ENCODE measurements at places on chromosomes 16 and 17.

DNA sequence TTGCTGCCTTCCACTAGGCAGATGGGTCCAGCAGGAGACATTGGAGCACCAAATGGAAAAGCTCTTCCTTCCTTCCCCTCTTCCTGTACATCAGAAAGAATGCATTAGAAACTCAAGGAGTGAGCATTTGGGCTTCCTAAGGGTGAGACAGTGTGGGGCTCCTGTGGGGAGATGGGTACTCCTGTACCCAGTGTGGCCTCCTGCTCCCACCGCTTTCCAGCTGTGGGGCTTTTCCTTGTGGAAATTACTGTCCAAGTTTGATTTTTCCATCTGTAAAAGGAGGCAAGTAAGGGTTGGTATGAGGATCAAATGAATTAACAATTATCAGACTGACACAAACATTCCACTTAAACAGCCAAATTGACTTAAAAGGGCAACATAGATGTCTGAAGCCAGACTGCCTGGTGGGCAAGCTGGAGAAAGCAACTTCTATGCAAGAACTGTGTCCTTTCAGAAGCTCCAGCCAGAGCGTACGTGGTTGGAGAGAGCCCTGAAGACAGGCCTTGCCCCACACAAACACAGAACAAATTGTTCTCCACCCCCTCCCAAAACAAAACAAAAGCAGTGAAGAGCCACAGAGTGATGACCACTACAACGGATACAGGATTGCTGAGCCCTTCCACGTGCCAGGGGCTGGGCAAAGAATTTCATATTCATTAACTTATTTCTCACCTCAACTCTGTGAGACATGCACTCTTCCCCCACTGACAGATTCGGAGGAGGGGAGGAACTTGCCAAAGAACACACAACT is 23.1 kb upstream of the ALDH3A1 start:
- DNase-seq, result no peak

- DNase-seq, result no peak
These were observed 7.8 kb downstream of the NTN1 start for GRCh38 chr17:9028988-9029570.

DNA sequence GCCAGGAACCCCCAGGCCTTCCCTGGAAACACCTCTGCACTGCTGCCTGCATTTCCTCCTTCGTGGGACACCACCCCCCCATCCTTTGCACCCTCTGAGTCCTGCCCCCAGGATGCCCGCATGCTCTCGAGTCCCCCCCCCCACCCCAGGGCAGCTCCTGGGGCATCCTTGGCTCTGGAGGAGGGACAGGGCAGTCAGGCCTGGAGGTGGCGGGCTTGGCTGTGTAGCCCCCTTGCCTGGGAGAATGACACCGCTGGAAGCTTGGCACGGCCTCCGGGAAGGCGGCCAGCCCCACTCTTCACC is 98.9 kb upstream of the GSE1 start:
- DNase-seq, result peak; percentile 91

GRCh38 chr16:24875466-24875865 is 29.7 kb downstream of the SLC5A11 start:
- DNase-seq, result no peak

DNA sequence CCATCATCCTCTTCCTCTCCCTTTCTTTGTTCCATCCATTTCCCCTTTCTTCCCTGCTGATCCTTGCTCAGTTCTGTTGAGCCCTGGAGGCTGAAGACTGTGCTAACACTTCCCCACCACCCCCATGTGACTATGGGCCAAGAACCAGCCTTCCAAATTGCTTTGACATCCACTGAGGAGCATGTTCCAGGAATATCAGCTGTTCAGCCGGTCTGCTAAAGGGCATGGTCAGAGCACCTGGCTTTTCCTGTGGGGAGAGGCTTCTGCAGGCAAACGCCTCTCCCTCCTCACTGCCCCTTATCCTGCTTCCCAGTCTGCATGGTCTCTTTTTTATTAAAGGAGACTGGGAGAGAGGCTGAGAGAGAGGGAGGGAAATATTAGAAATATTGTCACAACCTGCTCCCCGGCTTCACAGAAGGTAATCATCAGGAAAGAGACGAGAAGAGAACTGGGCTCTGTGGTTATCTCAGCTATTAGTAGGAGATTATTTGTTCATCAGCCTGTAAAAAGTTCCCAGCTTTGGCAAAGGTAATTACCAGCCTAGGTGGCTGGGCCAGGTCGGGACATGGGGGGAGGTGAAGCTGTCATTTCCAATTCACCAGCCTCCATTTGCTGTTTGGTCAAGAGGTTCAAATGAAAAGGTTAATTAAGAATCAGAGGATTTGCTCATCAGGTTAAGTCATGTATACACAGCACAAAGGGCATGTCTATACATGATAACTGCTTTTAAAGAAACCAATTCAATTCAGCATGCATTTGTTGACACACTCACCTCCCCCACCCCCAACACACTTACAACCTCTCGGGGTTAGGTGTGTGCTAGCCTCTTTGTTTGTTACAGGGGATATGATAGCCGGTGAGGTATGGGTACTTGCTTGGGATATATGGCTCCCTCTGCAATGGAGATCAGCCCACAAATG is 83.7 kb upstream of the CRHR1 start:
- DNase-seq, result no peak

- DNase-seq, result peak; percentile 7
These were observed 90.8 kb downstream of the TBC1D16 start for GRCh38 chr17:79944821-79945391.

DNA sequence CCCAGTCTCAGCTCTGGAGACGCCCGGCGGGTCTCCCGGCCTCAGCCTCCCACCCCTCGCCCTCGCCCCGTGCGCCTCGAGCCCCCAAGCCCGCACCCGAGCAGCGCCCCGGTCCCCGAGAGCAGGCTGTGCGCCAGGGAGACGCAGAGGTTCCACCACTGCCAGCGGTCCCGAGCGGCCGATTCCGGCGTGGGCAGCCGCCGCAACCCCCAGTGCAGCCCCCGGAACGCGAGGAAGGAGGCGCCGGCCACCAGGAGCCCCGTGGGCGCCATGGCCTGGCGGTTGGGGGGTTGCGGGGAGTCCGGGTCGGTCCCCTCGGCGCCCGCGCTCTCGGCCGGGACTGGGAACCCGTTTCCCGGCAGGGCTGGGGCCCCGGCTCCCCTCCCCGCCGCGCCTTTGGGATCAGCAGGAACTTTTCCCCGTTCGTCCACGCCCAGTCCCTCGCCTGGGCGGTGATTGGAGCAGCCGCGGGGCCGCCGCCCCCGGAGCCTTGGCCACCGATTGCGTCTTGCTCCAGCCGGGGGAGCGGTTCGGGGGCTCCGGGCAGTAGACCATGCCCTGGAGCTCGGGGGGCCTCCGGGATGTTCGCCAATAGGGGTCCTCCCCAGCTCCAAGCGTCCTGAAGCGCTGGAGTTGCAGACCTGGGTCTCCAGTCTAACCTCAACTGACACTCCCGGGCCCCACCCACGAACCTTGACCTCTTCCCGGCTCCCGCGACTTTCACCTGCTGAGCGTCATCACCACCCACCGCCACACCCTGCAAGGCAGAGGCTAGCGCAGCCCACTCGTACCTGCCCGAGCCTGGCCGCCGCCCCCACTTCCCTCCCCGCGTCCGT is at the start of gene TLCD2:
TSS of gene TLCD2 (minus strand) at position 407 of the 836 bp plus-strand sequence. CDS start at position 272, 135 bp downstream.
- peak; percentile 66 for DNase-seq

DNA sequence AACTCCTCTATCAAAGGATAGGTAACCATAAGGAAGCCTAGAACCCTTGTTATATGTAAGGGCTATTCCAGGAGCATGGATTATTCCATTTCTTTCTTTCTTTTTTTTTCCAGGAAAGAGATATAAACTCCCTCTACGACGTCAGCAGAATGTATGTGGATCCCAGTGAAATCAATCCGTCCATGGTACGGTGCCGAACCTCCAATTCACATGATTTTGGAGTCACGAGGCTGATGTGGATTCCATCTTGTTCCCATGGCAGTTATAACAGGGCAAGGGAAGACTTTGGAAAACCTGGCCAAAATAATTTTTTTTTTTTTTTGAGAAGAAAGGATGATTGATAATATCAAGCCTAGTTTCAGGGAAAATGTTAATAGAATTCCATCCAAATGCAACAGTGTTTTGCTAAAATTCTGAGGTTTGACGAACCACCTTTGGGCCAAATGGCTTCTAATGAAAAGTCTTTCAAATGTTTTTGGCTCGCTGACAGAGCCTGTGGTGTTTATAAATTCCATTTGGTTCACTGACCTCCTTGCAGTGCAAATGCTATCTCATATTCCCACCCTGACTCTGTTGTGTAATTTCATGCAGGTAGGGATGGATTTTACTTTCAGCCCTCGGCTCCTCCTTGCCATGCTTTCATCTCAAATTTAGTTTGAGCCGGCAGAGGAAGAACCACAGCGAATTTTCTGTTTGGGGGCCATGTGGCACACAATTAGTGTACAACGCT is 90.0 kb downstream of the SDR42E1 start:
- no peak for DNase-seq

DNA sequence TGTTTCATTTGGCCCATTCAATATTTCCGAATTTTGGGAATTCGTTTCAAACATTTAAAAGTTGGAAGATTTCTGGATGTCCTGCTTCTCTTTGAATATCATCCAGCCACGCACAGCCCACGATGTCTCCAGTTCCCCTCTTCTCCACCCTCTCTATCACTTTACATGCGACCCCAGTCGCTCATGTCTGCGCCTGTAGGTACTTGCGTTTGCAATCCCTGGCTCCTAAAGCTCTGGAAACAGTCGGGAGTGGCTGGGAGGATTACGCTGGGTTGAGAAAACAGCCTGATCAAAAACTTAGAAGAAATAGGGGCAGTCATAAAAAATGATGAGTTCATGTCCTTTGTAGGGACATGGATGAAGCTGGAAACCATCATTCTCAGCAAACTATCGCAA is 1.5 kb upstream of the SBK1 start:
- DNase-seq, result no peak

DNA sequence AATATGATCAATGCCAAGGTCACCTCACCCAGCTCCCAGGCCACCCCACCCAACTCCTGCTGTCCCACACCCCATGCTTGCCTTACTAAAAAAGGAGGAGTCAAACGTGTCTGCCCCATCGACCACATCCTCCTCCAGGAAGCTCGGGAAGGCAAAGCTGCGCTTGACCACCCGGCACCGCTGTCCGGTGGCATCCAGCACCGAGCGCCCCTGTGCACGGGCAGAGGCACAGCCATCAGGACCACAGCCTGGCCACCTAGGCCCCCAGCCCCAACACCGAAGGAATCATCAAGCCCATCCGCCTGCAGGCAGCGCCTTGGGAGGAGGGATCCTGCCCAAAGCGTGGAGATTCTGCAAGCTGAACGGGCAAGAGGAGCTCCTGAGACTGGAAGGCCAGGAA is 10.2 kb downstream of the AANAT start:
- DNase-seq, result no peak

GRCh38 chr16:88569614-88569984 is 604 bp upstream of the ZC3H18 start:
- DNase-seq, result no peak

DNA sequence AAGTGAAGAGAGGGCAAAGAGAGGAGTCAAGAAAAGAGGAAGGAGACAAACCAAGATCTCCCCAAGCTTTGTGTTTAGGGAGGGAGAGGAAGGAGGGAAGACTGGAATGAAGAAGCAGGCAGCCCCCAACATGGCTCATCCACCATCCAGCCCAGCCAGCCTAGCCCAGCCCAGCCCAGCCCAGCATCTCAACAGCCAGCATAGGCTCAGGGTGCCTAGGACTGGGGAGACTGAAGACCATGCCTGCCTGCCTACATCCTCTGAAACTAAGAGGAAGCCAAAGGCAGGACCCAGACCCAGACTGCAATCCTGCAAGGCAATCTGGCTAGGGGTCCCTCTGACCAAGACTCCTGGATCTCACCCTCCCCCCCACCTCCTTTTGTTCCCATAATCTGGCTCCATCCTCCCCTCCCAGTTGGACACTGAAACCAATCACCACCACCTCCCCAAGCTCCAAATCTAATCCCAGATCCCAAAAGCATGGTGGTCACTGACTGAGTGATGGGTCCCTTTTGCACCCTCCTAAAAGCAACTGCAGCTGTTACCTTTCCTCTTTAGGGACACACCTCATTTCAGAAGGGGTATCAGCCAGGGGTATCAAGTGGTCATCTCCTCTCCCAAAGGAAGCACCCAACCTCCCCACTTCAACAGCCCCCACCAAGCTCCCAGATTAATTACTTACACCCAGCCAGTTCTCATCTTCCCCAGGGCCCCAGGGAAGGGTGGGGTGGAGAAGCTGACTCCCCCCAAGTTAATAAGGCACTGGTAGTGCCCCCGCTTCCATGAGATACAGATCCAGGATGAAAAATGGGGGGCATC is 1.2 kb downstream of the HDAC5 start:
- DNase-seq, result no peak

- no peak for DNase-seq
These were observed 2.0 kb upstream of the TTYH2 start for GRCh38 chr17:74211141-74211911.

- DNase-seq, result no peak
These were observed 30.0 kb upstream of the RNF43 start for GRCh38 chr17:58447039-58447975.

DNA sequence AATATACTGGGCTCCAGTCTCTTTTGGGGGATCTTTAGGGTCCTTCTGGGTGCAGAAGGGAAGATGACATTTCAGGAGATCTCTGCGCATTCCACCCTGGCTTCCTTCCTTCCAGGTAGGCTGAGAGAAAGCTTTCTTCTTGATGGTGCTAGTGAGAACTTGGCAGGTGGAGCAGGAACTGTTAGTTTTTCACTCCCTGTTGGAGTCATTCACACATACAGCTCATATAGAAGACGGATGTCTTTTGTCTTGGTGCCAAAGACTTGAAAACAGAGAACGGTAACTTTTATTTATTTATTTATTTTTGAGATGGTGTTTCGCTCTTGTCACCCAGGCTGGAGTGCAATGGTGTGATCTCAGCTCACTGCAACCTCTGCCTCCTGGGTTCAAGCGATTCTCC is 43.9 kb downstream of the PITPNC1 start:
- no peak for DNase-seq

- no peak for DNase-seq
These were observed 451.1 kb downstream of the HS3ST3B1 start for GRCh38 chr17:14752011-14752410.

DNA sequence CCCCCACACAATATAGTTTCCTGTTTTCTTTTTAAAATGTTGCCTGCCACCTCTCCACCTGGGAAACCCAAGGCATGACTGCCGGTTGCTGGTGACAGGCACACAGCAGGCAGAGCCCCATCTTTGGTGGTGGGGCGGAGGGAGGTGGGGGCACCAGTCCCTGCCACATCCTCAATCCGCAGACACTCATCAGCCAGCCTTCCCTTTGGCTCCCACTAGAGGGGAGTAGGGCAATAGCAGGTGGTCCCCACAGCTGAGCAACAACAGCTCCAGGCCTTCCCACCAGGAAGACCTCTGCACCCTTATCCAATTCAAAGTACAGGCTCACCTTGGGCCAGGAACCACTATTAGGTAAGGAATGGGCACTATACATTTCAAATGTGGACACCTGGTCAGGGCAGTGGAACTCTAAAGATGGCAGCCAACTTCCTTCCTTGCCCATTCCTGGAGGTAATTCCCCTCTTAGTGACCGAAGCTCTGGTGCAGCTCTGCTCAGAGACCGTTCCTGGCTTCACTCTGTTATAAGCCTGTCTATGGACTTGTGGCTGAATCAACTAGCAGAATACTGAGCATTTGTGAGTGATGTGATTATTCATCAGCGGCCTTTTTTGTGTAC is 13.9 kb downstream of the RECQL5 start:
- DNase-seq, result no peak

- DNase-seq, result no peak
These were observed 5.9 kb downstream of the TBX6 start for GRCh38 chr16:30085820-30086219.

Data from 8988T (cell line).